ENCODE measurements at places on chromosomes 6 and 20.

- no peak overlapping the region for H3K4me3 ChIP-seq
- H3K4me1 ChIP-seq = peaks cover 2% of the 10 kb centered on the region
- no peak overlapping the region for H3K27ac ChIP-seq
- H3K36me3 ChIP-seq = no peaks in the 10 kb centered on the region
- no peak for DNase-seq
- H3K27me3 ChIP-seq = no peaks in the 10 kb centered on the region
Measured at GRCh38 chr6:45488269-45488668, 110.5 kb upstream of the SUPT3H start.

DNA sequence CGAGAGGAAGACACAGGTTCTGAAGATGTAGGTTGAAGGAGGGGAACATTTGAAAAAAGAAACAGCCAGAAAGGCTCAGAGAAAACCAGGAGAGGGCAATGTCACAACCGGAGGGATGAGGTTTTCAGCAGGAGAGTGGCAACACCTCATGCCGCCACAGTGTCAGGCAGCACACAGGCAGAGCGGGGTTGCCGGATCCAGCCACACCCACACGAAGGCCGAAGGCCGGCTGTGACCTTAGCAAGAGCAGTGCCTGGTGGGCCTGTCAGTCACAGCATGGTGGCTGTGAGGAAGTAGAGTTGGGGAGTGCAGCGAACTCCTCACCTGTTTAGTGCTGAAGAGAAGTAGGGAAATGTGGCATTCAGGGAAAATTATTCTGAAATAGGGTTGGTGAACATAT is 14.0 kb downstream of the HDDC2 start:
- H3K4me1 ChIP-seq = no peaks in the 10 kb centered on the region
- H3K4me3 ChIP-seq = no peak overlapping the region
- H3K36me3 ChIP-seq = 0 out of 2 replicates have a peak, but pooled peaks cover 3% of the 10 kb centered on the region
- no peaks in the 10 kb centered on the region for H3K27me3 ChIP-seq

DNA sequence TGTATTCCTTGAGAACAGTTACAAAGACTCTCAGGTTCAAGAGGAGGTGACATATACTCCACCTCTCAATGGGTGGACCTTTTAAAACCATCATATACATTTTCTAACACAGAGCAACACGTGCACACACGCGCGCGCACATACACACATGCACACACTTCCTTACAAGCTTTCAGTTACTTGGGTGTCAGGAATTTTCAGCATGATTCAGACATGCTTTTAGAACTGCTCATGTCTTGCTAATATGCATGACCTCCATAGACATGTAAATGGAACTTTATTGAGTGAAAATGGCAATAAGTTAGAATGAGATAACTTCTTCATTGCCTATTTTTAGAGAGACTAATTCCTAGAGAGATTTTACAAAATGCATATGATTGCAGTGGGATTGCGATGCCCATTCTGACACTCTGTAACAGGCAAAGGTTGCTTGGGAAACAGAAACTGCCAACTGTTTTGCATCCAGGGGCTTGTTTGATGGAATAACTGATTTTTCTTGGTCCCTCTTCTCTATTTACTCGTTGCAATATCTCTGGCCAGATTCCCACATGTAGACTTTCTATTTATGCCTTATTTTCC is 531.4 kb upstream of the RNF217 start:
- no peak overlapping the region for H3K27ac ChIP-seq
- no peak for DNase-seq
- no peak overlapping the region for H3K4me3 ChIP-seq
- no peaks in the 10 kb centered on the region for H3K36me3 ChIP-seq

DNA sequence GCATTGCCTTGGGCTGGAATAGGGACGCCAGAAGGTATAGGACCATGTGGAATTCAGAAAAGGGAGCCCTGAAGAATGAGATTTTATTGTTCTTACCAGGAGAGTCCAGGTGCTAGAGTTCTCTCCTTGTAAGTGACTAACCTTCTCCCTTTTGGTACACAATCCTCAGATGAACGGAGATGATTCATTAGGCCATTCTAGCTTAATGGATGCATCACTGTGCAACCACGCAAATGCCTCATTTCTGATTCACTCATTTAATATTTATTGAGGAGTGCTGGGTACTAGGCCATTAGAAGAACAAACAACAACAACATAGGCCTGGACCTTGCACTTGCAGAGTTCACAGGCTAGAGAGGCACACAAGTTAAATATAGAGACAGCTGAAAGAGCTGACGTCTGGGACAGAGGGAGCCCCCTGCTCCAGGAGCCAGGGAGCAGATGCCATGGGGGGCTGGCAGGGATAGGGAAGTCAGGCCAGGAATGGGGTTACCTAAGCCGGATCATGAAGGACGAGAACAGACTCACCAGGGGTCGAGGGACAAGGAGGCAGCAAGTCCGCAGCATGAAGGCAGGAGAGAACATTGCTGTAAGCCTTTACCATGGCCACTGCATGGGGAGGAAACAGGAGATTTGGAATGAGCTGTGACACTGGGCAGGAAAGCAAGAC is 179.5 kb upstream of the AKAP12 start:
- H3K36me3 ChIP-seq = peaks cover under 1% of the 10 kb centered on the region
- no peak overlapping the region for H3K4me3 ChIP-seq
- no peaks in the 10 kb centered on the region for H3K27me3 ChIP-seq
- H3K4me1 ChIP-seq = no peaks in the 10 kb centered on the region
- no peak overlapping the region for H3K27ac ChIP-seq

- DNase-seq = no peak
- H3K4me3 ChIP-seq = no peak overlapping the region
- no peaks in the 10 kb centered on the region for H3K27me3 ChIP-seq
Measured at GRCh38 chr6:131045139-131045538, 17.9 kb downstream of the EPB41L2 start.

DNA sequence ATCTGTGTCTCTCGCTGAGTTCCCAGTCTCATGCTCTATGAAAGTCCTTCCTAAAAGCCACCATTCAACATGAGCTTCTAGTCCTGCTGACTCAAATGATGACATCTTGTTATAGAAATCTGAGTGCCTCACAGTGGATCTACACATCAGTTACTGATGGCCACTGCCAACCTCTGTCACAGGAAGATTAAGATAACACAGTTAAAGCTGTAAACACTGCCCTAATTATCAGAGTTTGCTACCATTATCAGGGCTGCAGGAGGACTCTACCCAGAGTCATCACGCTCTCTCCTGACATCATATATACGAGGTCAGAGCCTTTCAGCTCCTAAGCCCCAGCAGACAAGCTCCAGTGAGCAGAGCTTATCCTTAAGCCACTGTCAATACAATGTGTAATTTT is 63.2 kb downstream of the HIVEP2 start:
- H3K4me3 ChIP-seq = no peak overlapping the region
- no peaks in the 10 kb centered on the region for H3K4me1 ChIP-seq
- no peaks in the 10 kb centered on the region for H3K27me3 ChIP-seq
- DNase-seq = no peak
- no peak overlapping the region for H3K27ac ChIP-seq
- no peaks in the 10 kb centered on the region for H3K36me3 ChIP-seq

- no peak overlapping the region for H3K27ac ChIP-seq
- peaks cover 2% of the 10 kb centered on the region for H3K4me1 ChIP-seq
- no peak for DNase-seq
- no peak overlapping the region for H3K4me3 ChIP-seq
Measured at GRCh38 chr6:166257911-166258318, 50.3 kb downstream of the PRR18 start.

- H3K4me1 ChIP-seq = peaks cover 4% of the 10 kb centered on the region
- H3K4me3 ChIP-seq = no peak overlapping the region
- DNase-seq = no peak
- no peak overlapping the region for H3K27ac ChIP-seq
Measured at GRCh38 chr6:4935975-4936680, 67.7 kb downstream of the RPP40 start.

DNA sequence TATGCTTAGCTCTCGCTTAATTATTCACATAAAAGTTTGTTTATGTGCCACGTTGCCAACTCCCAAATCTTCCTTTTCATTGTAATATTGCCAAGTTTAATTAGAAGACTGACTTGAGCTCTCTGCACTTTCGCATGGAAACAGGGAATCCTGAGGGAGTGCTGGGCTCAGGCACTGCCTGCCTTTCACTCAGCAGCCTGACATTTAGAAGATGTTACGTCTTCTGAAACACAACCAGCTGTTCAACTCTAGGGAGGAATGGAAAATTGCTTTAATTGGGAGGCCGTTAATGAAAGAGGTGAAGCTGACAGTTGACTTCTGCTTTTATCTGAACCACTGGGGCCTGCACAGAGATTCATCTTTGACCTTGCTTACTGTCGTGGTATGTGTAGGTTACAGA is 77.4 kb upstream of the MTHFD1L start:
- H3K36me3 ChIP-seq = no peaks in the 10 kb centered on the region
- H3K4me3 ChIP-seq = no peak overlapping the region
- H3K4me1 ChIP-seq = no peaks in the 10 kb centered on the region
- DNase-seq = no peak
- no peaks in the 10 kb centered on the region for H3K27me3 ChIP-seq

GRCh38 chr6:166336847-166337246 is 5.5 kb downstream of the SFT2D1 start:
- H3K36me3 ChIP-seq = peaks cover 3% of the 10 kb centered on the region
- H3K4me1 ChIP-seq = no peaks in the 10 kb centered on the region
- no peak overlapping the region for H3K27ac ChIP-seq
- no peak overlapping the region for H3K4me3 ChIP-seq

GRCh38 chr6:49607391-49607982 is 29.2 kb downstream of the RHAG start:
- H3K27me3 ChIP-seq = no peaks in the 10 kb centered on the region

DNA sequence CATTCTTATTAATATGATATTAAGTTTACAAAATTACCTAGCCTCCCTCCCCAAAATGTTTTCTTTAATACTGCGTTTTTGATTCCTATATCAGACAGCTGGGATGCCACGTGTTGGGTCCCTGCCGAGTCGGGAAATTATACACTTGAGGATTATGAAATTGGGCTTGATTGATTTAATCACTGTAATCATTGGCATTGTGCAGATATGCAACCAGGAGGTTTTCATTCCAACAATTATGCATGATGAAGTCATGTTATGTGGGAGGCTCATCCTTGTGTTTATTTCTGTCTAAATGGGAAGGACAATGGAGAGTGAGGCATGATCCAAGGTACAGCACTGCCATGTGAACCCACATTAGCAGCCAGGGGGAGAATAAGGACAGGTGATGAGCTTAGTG is 30.6 kb upstream of the RIPOR2 start:
- H3K4me3 ChIP-seq = no peak overlapping the region
- no peaks in the 10 kb centered on the region for H3K36me3 ChIP-seq
- no peaks in the 10 kb centered on the region for H3K27me3 ChIP-seq
- no peak for DNase-seq
- H3K27ac ChIP-seq = no peak overlapping the region

DNA sequence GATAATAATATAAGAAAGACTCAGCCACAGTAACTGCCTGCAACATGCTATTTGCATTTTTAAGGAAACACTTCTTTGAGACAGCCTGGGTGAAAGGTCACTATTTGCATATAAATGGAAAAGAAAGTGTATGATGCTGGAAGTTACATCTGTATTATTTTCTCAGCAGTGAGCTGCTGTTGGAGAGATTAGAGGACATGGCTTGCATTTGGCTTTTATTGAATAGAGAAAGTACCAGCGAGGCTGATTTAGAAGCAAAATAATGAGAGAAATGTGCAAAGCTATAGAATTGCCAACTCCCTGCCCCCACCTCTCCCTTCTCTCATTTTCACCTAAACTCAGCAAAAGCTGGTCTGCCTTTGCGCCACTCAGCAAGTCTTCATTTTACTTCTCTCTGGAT is 12.7 kb downstream of the MYT1 start:
- DNase-seq = no peak
- H3K4me1 ChIP-seq = peaks cover 4% of the 10 kb centered on the region
- no peaks in the 10 kb centered on the region for H3K36me3 ChIP-seq
- H3K4me3 ChIP-seq = no peak overlapping the region
- H3K27ac ChIP-seq = no peak overlapping the region

DNA sequence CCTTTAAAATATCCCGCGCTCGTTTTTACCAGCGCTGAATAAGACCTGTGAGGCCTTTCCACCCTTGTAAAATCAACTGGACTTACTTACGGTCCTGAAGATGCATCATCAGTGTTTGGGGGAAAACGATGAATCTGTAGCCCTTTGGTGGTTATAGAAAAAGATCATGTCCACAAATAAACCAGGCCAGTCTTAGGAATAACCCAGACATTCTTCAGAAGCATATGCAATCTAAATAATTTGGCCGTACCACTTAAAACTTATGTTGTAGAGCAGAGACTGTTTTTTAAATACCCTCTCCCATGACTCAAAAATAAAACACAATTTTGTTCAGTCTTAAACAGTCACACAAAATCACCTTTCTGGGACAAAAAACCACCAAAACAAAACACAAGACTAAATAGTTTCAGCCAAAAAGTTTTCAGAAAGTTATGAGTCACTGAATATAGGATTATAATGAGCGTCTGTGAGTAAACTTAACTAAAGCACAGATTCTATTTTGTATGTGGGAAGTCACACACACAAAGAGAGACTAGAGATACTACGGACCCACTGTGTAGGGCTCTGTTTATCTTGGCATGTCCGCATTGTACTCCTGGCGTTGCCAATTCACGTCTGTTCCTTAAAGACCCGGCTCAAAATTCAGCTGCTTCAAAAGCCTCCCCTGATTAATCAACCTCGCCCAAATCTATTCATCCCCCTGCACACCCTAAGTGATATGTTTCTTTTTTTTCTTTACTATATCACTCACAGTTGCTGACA is 26.5 kb upstream of the SMOC2 start:
- no peaks in the 10 kb centered on the region for H3K27me3 ChIP-seq
- H3K4me1 ChIP-seq = no peaks in the 10 kb centered on the region
- no peak overlapping the region for H3K4me3 ChIP-seq
- no peak for DNase-seq
- H3K27ac ChIP-seq = no peak overlapping the region

DNA sequence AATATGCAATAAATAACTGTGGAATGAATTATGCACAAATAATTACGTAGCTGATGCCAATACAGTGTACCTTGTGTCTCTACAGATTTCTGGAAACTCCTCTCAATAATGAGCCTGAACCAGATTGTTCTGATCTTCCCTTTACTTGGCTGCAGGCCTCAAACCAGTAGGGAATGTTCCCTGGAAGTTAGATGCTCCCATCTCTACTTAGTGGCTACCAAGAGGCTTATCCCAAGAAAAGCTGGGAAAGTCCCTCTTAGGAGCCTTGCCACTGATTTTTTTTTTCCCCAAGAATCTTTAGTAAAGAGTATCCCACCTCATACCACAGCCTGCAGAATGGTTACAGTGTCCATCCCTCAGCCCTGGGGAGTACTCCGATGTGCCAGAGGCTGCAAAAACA is 702.1 kb downstream of the RFPL4B start:
- no peak overlapping the region for H3K4me3 ChIP-seq
- H3K27ac ChIP-seq = no peak overlapping the region
- H3K36me3 ChIP-seq = no peaks in the 10 kb centered on the region
- no peaks in the 10 kb centered on the region for H3K4me1 ChIP-seq

Measured in iPS DF 6.9 (cell line).